BE2C (cell line): ENCODE measurements at places on chromosomes 11 and 22.
A peak's percentile ranks its signal among the peaks of the same experiment; 100 is the strongest.

GRCh38 chr11:66892911-66893310 is 36.0 kb downstream of the LRFN4 start:
- DNase-seq, result no peak

DNA sequence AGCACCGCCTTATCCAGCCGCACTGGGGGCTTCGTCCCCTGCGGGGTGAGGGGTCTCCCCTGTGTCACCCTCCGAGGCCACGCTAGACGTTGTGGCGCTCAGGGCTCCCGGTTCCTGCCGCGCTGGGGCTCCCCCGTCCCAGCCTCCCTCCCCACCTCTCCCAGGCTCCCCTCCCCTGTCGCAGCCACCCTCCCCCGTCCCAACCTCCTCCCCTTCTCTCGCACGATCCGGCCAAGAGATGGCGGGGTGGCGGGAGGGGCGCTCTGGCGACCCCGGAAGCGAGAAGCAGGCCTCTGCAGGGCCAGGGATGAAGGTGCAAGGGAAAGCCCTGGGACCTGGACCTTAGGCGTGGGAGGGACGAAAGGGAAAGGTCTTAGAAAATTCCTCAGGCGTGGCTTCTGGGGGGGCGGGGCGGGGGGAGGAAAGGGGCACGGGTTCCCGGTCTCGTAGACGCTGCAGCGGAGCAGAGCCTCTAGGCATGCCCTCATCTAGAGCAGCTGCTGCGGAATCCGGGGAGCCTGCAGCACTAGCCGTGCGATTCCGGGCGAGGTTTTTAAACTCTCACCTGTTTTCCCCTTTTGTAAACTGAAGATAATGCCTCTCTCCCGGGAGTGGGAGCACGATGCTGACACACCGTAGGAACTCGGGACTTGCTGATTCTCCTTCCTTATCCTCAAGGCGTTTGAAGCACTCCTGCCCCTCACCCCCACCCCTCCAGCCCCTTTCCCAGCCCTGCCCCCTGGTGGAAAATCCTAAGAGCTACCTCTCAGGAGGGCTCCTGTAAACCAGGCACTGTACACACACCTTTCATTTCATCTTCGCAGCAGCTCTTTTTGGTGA is 14.4 kb downstream of the KCNJ5 start:
- peak; percentile 49 for DNase-seq

DNA sequence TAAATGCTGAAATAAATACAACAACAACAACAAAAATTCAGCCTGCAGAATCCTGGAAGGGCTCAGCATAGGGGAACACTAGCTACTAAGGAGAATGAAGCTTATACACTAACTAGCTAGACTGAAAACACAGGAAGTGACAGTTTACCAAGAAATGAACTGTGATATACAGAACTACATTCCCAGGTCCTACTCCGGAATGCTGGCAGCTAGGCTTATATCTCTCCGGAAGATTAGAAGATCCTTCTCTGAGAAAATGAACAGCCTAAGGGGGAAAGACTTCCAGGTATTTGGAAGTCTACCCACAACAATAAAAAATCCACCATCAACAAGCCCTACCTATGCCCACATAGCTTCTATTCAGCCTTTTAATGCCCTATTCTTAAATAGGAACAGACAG is 31.0 kb downstream of the CCDC34 start:
- DNase-seq, result no peak

DNA sequence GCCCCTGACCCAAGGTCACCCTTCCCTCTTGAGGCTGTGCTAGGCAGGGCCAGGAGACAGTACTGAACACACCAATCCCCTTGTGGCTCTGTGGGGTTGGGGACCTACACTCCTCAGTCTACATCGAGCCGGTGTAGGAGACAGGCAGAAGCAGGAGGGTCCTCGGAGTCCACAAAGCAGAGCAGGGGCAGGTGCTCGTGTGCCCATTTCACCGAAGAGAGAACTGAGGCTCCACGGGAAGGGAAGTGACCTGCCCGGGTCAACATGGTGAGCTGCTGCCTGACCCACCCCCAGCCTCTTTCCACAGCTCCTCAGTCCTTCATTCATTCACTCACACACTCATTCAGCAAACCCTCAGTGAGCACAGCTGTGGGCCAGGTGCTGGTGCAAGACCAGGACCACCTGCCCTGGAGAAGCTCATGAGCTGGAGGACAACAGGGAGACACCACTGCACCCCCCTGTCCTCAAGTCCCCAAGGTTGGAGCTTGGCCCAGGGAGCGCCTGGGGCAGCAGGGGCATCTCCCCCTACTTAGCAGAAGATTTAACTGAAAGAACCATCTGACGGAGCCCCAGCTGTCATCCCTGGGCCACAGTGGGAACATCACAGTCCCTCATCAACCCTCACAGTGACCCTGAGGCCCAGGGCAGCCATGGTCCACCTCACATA is 127.3 kb downstream of the MED15 start:
- no peak for DNase-seq

DNA sequence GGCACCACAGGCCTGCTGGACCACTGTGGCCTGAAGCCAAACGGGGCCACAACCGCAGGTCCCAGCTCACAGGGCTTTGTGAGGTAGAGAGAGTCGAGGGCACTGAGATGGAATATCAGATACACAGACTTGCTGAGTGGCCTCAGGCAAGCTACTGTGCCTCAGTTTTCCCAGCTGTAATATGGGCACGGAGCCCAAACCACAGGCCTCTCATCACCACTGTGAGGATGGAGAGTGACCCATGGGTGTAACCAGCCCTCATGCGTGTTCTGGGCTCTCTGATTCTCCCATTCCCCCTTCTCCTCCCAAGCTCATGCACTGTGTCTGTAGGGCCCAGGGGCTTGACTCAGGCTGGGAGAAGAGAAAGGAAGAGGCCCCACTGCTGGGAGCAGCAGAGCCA is 4.2 kb downstream of the UNC93B1 start:
- no peak for DNase-seq

DNA sequence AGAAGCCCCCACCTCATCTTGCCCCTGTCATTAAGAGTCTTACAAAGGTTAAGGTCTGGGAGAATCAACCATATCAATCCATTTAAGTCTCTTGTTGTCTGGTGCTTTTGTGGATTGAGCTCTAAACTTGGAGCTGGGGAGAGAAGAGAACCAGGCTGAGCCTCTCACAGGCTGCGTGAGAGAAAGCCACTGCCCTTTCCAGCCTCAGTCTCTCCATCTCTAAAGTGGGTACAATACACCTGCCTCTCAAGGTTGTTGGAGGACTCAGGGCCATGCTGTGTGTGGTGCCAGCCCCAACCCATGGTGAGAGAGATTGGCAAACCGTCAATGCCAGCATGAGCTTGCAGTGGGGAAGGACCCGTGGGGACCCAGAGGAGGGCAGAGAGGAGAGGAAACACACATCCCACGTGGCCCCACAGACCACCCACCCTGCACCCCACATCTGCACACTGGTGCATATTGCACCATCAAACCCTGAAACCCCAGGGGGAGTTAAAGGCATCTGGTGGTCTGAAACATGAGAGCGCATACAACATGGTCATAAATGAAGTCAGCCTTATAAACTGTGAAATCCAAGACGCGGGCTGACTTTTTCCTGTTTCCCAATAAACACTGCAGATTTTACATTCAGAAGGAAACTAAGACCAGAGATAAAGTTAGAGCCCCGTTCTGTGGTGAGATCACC is 27.5 kb upstream of the FBLN1 start:
- no peak for DNase-seq

- peak; percentile 87 for DNase-seq
These were observed 461 bp upstream of the EED start for GRCh38 chr11:86244063-86244521.

DNA sequence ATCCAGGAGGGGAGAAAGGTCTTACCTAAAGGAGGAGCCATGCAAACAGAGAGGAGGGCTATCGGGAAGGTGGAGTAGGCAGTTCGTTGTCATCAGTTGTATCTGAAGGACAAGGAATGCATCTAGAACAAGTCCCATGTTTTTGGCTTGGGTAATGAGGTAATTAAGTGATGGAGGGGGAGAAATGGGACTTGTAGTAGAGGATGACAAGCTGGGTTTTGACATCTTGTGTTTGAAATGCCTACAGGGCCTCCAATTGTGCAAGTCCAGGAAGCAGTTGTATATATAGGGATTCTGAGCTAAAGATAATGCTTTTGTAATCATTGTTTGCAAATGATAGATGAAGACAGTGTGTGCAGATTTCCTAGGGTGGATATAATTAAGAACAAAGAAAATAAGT is 622.8 kb downstream of the NTM start:
- no peak for DNase-seq

DNA sequence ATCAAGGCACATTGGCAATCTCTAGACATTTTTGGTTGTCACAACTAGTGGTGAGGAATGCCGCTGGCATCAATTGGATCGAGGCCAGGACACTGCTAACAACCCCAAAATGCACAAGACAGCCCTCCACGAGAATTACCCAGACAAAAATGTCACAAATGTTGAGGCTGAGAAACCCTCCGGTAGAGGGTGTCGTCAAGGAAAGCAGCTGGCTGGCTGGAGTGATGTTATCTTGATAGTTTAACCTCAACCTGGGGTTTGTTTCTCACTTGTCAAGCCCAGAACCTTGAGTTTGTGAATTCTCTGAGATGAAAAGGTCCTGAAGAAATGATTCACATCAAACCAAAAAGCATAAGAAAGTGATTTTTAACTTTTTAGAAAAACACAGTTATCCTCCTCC is 21.1 kb upstream of the TMPRSS13 start:
- DNase-seq, result no peak

DNA sequence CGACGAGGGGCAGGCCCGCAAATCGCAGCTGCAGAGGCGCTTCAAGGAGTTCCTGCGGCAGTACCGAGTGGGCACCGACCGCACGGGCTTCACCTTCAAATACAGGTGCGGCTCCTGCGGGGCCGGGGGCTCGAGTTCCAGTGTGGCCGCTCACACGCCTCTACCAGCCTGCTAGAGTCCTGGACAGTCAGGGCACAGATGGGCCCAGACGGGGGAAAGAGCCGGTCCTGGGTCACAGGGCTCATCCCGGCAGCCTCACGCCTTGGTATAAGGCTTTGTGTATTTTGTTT is 506 bp downstream of the MCM5 start:
- no peak for DNase-seq

DNA sequence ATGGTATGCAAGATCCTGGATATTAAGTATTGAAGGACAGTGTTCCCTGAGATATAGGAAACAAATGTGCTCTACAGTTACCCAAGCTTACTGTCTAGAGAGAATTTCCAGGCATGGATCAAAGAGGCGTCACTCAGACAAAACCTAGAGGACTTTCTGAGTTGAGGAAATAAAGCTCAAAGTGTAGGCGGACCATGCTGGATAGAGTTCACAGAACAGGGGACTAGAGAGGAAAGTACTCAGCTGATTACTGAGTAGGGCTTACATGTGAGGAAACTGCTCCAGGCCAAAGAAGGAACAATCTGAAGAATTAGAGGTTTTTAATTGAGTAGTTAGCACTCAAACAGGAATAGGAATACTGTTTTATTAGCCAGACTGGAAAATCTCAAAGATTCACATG is 193.3 kb downstream of the TMEM135 start:
- no peak for DNase-seq

DNA sequence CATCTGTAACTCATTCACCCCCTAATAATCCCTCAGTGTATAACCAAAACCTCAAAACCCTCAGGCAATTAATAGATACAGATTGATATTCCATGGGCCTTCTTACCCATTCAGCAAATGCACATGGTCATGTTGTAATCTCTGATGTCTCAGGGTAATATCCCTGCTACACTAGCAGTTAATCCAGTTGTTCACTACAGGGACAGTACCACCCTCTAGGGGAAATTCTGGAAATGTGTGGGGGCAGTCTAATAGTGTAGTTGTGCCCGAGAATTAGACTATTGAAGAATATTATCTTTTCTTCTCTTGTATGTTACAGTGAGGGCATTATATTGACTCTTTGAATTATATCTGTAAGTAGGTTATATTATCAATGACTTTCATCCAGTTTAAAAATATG is 175.4 kb downstream of the CWF19L2 start:
- DNase-seq, result no peak

GRCh38 chr11:111819161-111819828 is 52.1 kb downstream of the ALG9 start:
- no peak for DNase-seq

DNA sequence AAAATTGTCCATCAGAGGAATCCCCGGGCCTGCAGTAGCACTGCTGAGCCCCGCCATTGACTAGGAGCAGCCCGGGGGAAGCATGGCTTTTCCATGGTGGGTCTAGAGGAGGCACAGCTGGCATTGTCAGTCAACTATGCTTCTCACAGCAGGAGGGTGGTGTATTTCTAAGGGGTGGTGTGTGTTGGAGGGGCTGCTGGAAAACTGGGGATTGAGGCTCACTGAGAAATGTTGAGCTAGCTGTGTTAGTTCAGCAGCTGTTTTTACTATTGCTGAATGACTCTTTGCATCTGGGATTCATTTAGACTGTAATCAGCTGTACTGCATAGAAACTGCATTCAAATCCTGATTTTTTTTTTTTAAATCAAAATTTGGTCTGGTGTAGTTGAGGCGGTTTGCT is 5.6 kb downstream of the DDX10 start:
- DNase-seq, result no peak

GRCh38 chr22:48394787-48395186 is 1432.9 kb downstream of the BRD1 start:
- DNase-seq, result no peak

GRCh38 chr11:64055077-64055476 is 19.3 kb downstream of the FLRT1 start:
- no peak for DNase-seq

DNA sequence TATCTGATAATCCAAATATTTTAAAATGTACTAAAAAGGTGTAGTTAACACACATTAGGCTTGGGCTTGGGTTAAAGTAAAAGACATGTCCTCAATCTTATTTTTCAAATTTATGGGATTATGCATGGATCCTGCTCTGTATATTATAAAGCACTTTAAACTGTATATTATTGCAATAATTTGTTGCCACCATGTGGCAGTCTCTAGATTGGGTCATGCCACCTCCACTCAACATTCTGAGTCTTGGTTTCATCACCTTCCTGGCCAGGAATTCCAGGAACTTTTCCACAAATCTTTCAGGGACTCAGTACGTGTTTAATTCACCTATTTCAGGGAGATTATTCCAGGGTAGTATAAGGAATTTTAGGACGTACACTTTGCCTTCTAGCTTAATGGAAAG is 695.5 kb downstream of the FAM181B start:
- no peak for DNase-seq
